ENCODE measurements at places on chromosomes 3 and 15.

GRCh38 chr3:128945041-128945877, 48.6 kb downstream of the CFAP92 start:
- no peak for DNase-seq

DNA sequence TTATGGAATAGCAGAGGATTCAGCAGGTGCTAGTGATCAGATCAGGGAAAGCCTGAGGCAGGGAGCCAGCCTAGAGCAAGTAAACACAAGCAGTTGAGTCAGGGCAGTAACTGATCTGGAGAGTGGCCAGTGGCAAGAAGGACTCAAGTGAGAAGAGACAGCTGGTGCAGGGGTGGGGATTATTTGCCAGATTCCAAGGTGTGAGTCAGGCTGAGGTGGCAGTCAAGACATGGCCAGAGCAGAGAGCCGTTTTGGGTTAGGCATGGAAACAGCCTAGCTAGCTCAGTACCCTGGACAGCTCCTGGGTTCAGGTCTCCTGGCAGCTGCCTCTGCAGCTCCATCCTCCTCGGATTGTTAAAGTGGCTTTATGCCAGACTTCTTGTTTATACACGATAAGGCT, 281.9 kb upstream of the ONECUT1 start:
- no peak for DNase-seq

- DNase-seq = no peak
Measured at GRCh38 chr3:157274644-157275137, 114.7 kb upstream of the CCNL1 start.

GRCh38 chr3:196115678-196116083, 33.8 kb upstream of the TFRC start:
- no peak for DNase-seq

GRCh38 chr3:44883999-44884431, 9.6 kb downstream of the TGM4 start:
- DNase-seq = no peak

DNA sequence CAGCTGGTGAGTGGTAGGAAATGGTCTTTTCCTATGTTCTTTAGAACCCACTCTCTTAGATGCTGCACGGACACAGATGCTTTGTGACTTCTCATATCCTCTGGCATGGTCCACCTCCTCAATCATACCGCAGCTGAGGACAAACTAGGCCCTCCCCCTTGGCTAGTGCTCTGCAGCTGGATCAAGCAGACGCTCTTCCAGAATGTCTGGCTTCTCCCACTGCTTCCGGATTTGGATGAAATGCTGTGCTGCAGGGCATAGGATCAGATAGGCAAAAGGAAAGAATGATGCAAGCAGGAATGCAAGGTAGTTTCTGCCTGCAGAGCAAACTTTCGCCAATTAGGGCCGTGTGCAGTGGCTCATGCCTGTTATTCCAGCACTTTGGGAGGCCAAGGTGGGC, 75.7 kb upstream of the SLC4A7 start:
- no peak for DNase-seq

GRCh38 chr15:32682569-32682968, 35.2 kb upstream of the GREM1 start:
- no peak for DNase-seq

- DNase-seq = no peak
Measured at GRCh38 chr15:61309031-61309511, 80.0 kb upstream of the RORA start.

DNA sequence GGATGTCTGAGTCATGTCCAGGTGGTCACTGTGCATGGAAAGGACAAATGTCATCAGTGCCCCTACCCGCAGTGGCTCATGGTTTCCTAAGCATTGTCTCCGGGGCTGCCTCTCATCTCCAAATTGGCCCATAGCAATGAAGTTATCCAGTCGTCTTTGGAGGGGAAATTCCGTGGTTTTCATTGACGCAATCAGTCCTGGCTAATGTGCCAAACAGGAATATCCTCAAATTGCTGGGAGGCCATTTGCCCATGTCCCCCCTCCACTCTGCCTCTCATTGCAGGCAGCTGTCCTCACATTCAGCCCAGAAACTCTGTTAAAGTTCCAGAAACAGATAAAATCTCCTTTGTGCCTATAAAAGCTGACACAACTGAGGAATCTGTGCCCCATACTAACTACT, 81.6 kb downstream of the MCTP2 start:
- no peak for DNase-seq

DNA sequence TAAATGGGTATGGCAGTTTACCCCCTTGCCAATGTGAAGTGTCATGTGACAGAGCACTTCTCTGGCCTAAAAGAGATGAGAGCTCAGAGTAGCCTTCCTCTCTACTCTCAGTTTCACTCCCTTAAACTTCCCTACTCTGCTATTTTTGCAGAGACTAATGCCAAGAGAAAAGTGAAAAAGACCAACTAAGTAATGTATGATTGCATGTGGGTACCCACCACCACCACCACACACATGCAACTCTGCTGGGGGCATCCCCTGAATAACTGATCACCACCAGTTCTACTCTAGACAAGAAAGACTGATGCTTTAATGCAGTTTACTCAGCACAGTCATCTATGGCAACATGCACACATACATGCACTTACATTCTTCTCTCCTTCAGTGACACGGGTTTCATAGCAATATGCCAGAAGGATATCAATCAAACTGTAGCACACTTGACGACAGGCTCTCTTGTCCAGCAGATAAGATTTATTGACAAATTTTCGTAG, 31.3 kb downstream of the SHQ1 start:
- DNase-seq = no peak

GRCh38 chr3:149151843-149152242, 22.4 kb downstream of the HPS3 start:
- no peak for DNase-seq

DNA sequence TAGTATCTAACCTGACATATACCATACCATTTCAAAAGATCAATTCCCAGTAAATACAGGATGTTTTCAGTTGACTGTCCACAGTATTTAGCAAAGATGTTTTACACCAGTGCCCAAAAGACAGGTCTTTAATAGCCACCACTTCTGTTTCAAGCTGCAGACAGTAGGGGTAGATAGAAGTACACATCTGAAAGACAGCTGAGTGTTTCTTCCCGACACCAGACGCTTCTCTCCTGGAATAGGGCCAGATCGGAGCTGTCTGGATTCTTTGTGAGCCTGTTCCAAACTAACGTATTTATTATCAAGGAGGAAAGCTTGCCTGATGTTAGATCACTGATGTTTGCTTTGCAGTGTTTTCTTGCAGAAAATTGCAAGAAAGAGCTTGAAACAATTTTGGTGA, 136.1 kb upstream of the RBMS3 start:
- no peak for DNase-seq

DNA sequence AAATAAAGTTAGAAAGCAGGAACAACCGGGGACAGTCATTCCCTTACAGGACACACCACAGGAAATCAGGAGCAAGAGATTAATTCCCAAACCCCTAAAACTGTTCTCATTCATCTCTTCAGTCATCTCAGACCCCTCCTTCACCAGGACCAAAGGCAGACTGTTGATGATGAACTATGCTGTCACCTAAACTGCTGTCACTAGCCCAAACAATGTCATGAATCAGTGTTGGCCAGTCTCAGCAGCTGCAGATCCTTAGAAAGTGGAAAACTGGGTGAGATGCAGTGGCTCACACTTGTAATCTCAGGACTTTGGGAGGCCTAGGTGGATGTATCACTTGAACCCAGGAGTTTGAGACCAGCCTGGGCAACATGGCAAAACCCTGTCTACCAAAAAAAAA, 909.6 kb downstream of the ROBO1 start:
- DNase-seq = no peak

- DNase-seq = no peak
Measured at GRCh38 chr3:28114893-28115292, 126.5 kb upstream of the CMC1 start.

- no peak for DNase-seq
Measured at GRCh38 chr3:94176988-94177745, 114.3 kb downstream of the NSUN3 start.

DNA sequence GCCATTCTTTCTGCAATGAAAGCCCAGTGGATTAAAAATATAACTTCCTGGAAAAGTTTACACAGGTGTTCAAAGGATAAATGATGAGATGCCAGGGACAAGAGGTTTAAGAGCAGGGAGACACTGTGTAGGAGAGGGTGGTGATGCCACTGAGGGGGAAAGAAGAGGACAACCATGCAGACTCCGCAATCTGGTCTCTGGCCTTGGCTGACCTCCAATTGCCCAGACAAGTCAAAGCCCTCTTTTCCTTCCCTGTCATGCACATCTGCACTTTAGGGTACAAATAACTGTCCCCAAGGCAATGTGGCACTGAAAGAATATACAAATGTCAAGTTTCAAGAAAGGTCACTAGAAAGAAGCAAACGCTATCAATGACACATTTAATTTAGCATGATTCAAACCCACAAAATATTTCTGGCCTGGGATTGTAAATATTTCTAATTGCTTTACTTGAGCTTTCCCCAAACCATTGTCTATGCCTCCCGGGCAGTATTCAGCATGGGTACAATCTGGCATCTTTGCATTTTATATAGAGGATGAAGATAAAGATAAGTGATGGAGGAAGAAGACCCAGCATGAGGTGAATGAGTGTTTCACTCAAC, 319.4 kb downstream of the PLCL2 start:
- no peak for DNase-seq

DNA sequence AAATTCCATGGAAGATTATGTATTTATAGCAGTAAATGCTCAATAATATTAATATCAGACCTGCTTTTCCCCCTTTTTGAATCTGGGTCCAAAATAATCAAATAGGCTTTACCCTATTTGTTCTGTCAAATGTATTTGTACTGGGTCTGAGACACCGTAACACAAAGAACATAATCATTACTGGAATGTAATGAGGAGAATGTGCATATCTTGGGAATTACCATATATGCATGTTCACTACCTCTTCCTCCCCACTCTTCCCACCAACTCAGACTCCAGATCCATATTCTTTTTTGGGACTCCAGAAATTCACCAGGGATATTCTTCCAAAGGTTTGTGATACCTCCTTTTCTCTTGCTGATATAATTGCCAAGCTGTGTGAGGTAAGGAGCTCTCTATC, 237.1 kb downstream of the KCNMB2 start:
- no peak for DNase-seq

DNA sequence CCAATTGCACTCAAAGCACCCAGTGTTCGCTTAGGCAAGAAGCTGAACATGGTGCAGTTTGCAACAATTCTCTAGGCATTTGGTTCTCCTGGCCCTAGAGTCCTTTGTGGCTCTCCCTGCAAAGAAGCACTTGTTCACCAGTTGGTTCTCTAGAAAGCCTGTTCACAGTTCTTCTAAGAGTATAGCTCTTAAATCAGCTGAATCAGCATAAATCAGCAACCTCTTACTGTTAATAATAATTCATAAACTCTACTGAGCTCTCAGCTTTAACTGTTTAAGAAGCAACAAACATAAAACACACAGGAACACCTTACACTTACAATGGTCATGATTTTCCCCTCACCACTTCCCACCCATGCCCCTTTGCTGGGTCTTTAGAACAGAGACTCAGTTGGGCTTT, 56.8 kb upstream of the PPP2R3A start:
- no peak for DNase-seq

GRCh38 chr3:65979731-65980130, 59.0 kb downstream of the MAGI1 start:
- no peak for DNase-seq

- DNase-seq = no peak
Measured at GRCh38 chr3:139295040-139295439, 48.8 kb upstream of the MRPS22 start.

DNA sequence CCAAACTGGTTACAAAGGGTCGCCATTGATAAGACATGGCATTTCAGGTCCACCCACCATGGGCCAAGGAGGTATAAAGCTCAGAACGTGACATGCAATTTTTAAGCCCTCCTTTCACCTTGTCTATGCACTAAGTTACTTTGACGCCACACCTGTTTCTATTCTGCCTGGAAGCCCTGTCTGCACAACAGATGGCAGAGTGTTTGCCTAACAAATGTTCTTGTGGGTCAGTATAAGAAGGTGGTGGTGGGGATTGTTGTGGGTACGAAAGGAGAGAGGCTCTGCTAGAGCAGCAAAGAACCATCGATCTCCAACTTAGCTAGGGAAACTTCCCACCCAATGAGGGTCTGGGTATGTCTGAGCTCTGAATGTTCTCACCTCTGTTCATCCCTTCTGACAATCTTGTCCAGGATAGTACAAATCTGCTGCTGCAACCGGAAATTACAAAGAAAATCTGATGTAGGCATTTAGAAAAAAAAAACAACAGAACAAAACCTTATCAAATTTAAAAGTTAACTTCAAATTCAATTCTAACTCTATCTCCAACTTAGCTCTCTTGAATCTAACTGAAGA, 945.0 kb upstream of the CFAP20DC start:
- no peak for DNase-seq

DNA sequence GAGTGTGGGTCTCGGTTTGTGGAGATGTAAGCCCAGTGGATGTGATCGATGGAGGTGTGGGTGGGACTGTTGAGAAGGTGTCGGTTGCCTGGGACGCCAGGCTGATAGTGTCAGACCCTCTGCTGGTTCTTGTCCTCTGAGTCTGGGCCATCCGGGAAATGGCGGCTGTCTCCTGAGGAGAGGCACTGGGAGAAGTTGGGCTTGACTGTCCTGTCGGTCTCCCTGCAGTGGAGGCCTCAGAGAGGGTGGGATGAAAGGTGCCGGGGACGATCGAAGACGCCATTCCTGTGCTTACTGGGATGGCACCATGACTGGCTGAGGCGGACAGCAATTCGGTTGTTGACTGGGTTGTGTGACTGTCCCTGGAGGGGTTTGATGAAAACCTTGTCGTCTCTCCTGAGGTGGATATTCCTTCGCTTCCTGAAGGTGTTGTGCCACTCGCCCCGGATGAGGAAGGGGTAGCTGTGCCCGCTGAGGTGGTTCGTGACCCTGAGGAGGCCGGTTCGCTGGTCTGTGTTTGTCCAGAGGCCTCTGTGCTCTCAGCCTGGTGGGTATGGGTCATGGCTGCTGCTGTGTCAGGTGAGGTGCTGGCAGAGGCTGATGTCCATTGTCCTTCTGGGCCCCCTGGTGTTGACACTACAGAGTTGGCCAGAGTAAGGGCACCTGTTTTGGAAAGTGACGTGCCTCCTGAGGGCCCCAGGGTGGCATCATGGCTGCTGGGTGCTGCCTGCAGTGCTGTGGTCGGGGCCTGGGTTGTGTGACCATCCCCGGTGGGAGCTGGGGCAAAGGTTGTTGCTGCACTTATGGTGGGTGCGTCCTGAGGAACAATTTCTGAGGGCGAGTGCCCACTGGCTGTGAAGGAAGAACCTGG, 22.8 kb downstream of the MUC4 start:
- DNase-seq = no peak
